ENCODE measurements at places on chromosomes 2 and 18.
A peak's percentile ranks its signal among the peaks of the same experiment; 100 is the strongest.

GRCh38 chr2:177172034-177172880, 40.3 kb upstream of the HNRNPA3 start:
- DNase-seq, result no peak

DNA sequence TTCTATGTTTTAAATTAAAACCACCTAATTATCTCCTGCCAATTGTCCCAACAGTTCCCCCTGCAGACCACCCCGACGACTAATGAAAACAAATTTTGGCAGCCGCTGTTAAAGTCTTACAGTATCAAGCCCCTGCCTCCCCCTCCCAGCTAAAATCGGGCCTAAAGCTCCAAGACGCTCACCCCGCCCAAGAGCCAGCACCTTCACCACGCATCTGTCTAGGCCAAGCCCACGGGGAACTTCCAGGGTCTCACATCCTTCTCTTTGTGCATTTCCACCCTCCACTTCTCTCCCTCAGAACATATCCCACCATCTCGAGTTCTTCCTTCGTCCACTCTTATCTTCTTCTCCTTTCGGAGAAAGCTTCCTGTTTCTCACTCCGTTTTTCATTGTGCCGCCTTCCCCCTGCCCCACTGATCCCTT, 445 bp downstream of the PRPF40A start:
- peak; percentile 16 for DNase-seq

DNA sequence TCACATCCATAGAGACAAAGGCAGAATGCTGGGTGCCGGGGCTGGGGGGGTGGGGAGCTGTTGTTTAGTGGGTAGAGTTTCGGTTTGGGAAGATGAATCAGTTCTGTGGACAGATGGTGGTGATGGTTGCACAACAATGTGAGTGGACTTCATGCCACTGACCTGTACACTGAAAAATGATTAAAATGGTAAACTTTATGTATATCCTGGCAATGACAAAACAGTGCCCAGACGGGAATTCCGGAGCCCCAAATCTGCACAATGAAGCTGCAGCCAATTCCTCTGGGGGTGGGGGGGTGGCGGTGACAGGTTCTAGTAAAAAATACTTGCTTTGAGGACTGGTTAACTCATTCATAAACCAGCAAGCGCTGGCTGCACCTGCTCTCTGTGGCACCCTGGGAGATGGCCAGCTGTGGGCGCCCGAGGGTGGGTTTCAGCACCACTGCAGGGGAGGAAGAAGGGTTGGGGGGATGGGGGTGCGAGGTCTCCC, 81.8 kb upstream of the HPCAL1 start:
- DNase-seq, result no peak

GRCh38 chr18:49967636-49968313, 154.4 kb upstream of the ACAA2 start:
- DNase-seq, result no peak

- no peak for DNase-seq
Measured at GRCh38 chr18:74284980-74285355, 6.8 kb downstream of the CYB5A start.

DNA sequence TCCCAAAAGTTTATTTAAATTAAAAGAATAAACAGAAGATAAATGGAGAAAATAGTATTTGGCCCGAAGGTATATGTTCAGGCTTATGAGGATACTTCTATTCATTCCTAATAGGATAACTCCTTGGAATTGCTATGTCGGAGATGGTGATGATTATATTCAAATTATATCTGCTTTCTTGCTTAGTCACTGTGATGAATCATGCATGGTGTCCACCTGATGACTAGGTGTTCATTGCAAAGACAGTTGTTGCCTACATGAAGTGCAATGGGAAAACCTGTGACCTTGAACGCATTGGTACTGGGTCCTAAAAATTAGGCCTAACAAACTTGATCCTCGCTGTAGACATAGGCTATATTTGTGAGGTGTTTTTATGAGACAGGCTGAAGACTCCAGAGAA, 617.3 kb upstream of the ZEB2 start:
- no peak for DNase-seq

DNA sequence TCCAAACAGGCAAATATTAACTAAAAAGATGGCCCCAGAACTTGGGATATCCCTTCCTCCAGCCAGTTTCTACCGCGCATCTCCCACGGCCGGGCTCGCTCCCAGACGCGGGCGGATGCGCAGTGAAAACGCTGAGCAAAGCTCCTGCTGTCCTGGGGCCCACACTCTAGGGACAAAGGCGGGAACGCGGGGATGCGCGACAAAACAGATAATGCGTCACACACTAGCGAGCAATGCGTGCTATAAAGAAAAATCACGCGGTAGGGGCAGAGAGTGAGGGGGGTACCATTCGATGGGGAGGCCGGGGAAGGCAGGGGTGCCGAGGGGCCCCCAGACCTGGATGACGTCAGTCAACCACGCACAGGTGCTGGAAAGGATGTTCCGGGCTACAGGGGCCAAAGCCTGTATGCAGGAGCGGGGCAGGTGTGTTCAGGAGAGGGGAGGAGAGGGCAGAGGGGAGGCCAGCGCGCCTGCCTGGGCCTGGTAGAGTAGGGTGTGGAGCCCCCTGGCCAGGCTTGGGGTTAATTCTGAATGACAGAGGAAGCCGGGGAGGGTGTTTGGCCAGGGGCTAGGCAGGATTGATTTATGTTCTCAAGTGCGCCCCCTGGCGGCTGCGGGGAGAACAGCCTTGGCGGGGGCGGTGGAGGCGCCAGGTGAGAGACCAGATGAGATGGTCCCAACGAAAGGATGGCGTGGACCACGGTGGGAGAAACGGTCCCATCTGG, 14.9 kb upstream of the ITM2C start:
- peak; percentile 63 for DNase-seq

DNA sequence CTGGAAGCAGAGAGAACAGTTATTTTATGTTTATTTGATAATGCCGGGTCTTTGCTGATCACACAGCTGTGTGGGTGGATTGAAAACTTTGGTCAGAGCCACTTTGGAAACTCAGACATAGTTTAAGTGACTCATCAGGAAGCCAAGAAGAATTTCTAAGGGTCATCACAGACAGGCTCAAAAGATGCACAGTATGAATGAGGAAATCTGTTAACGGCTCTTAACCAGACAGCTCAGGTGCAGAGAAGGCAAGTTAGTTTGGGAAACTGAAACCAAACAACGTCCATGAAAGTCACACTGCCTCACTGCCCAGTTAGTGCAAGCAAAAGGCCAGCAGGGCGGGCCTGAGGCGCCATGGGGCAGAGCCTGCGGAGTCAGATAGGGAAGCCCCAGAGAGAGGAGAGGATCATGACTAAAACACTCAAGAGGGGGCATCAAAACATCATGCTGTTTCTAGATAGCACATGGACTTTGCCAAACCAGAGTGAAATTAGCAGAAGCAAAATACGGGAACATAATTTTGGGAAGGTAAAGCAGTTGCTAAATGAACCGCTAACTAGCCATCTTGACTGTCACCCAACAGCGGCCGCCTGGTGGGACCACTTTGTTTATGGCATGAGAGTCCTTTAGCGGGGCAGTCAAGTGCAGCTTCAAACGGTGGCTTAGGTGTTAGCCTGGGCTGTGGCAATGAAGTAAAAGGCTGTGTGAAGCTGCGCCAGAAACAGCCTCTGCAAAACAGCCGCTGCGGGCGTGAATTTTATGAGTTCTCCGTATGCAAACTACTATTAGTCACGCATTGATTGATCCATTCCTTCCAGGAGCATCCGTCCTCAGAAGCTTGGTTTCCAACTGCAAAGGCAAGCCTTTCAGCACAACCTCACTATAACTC, 101.2 kb downstream of the KCTD18 start:
- no peak for DNase-seq

DNA sequence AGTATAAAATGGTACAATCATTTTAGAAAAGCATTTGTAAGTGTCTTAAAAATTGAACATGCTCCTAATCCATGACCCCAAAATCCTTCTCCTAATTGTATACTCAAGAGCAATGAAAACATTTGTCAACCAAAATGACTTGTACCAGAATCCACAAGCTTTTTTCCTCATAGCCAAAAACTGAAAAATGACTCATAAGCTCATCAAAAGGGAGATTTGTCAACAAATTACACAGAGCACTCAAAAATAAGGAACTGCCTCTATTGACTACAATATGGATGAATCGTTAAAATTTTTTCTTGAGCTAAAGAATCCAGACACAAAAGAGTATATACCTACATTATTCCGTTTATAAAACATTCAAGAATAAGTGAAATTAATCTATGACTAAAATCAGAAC, 544.8 kb downstream of the ARHGAP15 start:
- DNase-seq, result no peak

GRCh38 chr18:55477499-55477859, 110.5 kb downstream of the TCF4 start:
- DNase-seq, result no peak

- DNase-seq, result no peak
Measured at GRCh38 chr2:10171006-10171800, 48.7 kb downstream of the RRM2 start.

- no peak for DNase-seq
Measured at GRCh38 chr18:56315363-56315762, 323.0 kb downstream of the TXNL1 start.

DNA sequence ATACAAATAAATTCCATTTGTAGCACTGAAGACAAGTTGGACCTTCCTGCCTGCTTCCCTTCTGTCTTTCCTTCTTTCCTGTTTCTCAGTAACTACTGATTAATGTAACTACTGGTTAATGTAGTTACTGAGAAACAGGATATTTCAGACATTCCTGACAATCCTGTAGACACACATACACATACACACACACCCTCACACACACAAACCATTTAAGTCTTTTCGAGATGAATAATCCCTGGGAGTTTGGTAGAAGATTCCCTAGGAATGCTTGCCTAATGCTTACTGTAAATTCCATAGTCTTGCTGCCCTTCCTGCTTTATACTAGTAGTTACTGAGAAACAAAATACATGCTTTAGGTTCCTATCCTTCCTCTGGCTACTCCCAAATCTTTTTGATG, 83.9 kb downstream of the PIK3C3 start:
- DNase-seq, result no peak

DNA sequence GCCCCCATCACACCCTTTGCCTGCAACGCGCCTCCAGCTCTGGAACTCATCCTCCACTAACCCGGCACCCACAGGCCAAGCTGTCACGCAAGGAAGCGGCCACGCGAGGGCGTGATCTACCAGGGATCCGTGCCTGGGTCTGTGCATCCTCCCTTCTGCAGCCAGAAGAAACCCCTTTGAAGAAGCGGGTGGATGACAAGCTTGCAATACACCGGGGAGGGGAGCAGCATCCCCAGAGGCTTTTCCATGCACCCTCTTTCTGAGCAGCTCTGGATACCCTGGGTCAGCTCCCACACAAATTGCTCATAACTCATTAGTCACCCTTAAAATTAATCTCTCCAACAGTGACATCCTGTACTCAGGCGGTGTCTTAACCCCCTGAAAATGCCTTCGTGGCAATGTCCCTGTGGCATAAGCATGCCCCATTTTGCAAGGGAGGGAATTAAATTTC, 47.6 kb downstream of the PDCL3 start:
- peak; percentile 62 for DNase-seq

DNA sequence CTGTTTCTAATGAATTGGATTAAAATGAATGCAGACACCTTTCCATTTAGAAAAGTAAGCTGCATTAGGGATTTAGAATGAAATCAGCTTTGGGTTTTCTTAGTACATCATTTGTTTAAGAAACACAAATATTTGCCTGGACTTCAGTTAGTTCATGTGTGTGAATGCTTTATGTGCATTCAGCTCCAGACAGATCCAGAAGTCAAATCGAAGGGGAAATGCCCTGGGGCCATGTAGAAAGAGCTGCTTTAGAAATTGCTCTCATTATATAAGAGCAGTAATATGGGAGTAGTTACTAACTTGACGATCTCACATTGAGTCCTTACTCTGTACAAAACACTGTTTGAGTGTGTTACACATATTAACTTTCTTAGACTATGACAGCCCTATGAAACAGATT, 88.0 kb upstream of the TTC39C start:
- no peak for DNase-seq

DNA sequence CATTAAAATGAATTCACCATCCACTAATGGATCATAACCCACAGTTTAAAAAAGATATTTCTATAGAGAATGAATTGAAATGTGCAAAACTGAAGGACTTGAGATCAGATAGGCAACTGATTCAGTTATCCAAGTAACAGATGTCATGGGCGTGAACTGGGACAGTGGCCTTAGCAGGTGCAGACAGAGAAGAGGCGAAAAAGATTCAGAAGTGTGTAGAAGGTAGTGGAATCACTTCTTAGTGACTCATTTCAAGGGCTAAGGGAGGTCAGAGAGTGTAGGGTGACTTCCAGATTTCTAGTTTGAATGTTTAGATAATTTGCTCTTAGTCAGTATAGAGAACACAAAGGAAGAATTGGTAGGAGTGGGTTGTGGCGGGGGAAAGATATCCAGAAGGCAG, 79.7 kb downstream of the EHBP1 start:
- DNase-seq, result no peak

GRCh38 chr2:36516136-36516870, 81.7 kb downstream of the FEZ2 start:
- no peak for DNase-seq

DNA sequence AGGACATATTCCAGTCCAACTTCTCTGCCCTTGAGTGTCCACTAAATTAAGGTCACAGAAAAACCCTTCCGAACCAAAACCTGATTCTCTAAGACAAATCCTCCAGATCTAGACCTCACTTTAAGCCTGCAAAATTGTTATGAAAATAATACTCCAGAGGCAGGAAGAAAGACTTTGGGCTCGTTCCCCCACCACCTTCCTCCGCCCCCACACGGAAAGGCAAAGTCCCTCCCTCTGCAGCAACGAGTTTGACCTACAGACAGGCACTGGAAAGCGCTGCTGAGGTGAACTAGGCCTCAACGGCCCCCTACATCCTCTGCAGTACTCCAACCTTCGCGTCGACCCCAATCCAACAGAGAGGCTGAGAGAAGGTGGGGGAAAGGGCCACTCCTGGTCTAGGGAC, 808 bp downstream of the ATP5MC3 start:
- peak; percentile 40 for DNase-seq

DNA sequence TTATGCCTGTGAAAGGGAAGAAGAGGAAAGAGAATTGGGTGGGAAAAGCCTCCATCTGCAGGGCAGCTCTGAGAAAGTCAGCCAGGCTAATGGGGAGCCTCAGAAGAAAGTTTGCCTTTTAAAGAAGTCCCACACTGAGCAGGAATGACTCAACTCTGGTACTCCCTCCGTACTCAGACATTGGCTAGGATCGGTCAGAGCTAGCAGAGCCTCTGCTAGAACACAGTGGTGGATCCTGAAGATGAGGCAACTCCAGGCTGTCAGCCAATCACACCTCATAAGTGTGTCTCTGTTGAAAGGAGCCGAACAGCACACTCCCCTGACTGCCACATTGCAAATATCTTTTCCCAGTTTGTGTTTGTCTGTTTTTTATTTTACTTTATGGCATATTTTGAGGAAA, 96.9 kb downstream of the HNRNPLL start:
- DNase-seq, result no peak

- no peak for DNase-seq
Measured at GRCh38 chr2:197196541-197197180, 113.9 kb downstream of the ANKRD44 start.

- DNase-seq, result no peak
Measured at GRCh38 chr2:128468186-128468920, 149.7 kb upstream of the HS6ST1 start.

DNA sequence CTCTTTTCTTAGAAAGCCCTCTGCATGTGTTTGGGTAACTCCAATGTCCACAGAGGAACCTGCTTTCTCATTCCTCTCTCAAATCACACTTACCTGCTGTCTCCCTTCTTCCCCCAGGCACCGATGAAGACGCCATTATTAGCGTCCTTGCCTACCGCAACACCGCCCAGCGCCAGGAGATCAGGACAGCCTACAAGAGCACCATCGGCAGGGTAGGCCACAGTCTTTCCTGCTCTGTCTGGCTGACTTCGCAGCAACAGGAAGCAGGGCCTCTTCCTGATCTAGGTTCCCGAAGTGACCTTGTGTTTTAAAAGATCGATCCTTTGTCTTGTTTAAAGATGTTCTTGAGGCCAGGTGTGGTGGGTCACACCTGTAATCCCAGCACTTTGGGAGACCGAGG, 25.0 kb upstream of the GMCL1 start:
- DNase-seq, result no peak

All from stimulated activated CD4-positive, alpha-beta T cell treated with anti-CD3 and anti-CD28 coated beads, Interleukin-4, amount 100 ng/mL, for 48 hours (primary cell).